ENCODE measurements at places on chromosomes 3 and 15.

DNA sequence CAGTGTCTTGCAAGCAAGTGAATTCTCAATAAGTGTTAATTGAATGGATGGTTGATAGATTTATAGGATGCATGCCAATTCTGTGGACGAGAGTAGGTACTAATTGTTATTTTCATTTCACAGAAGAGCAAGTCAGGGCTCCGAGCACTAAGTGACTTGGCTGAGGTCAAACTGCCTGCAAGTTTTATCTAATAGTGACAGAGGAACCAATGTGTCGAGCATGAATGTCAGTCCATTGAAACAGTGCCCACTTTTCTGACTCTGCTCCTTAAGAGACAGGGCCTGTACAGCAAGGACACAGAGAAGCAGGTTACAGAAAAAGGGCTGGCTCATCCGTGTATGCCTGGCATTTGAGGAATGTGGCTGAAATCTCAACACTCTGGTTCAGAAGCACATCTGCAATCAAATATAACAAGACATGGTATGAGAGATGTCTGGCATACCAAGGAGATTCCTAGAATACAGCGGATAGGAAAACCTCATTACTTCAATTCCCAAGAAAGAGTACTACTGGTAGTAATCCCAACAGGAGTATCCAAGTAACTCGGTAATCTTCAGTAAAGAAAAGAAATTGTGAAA, 6.0 kb upstream of the B3GNT5 start:
- DNase-seq: no peak

GRCh38 chr3:23540600-23540999, 265.2 kb upstream of the UBE2E1 start:
- no peak for DNase-seq

DNA sequence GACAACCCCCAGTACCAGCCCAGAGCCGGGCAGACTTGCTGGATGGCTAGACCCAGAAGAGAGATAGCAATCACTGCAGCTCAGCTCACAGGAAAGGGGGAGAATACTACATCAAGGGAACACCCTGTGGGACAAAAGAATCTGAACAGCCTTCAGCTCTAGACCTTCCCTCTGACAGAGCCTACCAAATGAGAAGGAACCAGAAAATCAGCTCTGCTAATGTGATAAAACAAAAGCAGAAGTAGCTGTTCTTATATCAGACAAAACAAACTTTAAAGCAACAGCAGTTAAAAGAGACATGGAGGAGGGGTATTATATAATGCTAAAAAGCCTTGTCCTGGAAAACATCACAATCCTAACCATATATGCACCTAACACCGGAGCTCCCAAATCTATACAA, 283.3 kb downstream of the KLF13 start:
- no peak for DNase-seq

GRCh38 chr3:95424279-95424678, 1361.4 kb downstream of the NSUN3 start:
- DNase-seq: no peak

GRCh38 chr3:64405211-64405835, 180.1 kb upstream of the PRICKLE2 start:
- DNase-seq: no peak

- DNase-seq: no peak
Observed at GRCh38 chr3:25781758-25782594, 1.3 kb downstream of the NGLY1 start.

DNA sequence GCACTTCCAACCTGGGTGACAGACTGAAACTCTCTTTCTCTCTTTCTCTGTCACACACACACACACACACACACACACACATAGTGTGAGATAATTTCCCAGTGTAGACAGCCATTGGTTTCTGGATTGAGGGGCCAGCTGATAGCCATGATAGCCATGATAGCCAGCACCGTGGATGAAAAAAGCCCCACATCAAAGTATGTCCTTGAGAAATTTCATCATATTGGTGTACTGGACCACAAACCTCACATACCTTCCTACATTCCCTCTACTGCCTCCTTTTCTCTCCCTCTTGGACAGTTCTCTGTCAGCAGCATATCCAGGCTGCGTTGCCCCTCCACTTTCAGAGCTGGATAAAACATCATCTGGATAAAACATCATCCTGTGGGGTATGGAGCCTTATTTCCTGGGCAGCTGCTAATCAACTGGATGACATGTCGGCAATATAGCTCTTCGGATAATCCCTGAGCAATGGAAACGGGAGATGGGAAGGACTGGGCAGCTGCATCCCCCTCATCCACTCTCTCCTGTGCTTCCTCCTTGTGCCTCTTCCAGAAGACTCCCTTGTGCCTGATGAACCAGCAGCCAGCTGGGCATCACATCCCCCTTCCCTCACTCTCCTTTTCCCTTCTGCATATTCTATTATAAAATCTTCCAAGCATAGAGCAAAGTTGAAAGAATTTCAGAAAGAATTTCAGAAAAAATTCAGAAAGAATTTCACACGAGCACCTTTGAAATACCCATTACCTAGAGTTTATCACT, 39.3 kb downstream of the GRK7 start:
- no peak for DNase-seq

DNA sequence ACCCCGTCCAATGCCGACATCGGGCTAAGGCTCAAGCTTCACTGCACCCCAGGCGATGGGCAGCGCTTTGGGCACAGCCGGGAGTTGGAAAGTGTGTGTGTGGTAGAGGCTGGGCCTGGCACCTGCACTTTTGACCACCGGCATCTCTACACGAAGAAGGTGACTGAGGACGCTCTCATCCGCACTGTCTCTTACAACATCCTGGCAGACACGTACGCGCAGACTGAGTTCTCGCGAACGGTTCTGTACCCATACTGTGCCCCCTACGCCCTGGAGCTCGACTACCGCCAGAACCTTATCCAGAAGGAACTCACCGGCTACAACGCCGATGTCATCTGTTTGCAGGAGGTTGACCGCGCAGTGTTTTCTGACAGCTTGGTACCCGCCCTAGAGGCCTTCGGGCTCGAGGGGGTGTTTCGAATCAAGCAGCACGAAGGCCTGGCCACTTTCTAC, 1.0 kb downstream of the PDE12 start:
- DNase-seq: no peak

GRCh38 chr15:88066636-88067330, 189.8 kb downstream of the NTRK3 start:
- no peak for DNase-seq

- DNase-seq: no peak
Observed at GRCh38 chr3:114584734-114585371, 291.0 kb downstream of the TIGIT start.
